ENCODE measurements at places on chromosomes 2 and 18.

- no peak overlapping the region for H3K4me3 ChIP-seq
- no peak for DNase-seq
- H3K27me3 ChIP-seq = no peaks in the 10 kb centered on the region
- H3K4me1 ChIP-seq = no peaks in the 10 kb centered on the region
- H3K36me3 ChIP-seq = no peaks in the 10 kb centered on the region
These were observed 586.0 kb upstream of the VRK2 start for GRCh38 chr2:57460396-57461276.

- no peaks in the 10 kb centered on the region for H3K27me3 ChIP-seq
- no peak for DNase-seq
- H3K27ac ChIP-seq = no peak overlapping the region
- H3K36me3 ChIP-seq = no peaks in the 10 kb centered on the region
- H3K4me1 ChIP-seq = peaks cover 12% of the 10 kb centered on the region
These were observed 27.6 kb downstream of the VIL1 start for GRCh38 chr2:218446547-218446946.

- H3K27ac ChIP-seq = no peak overlapping the region
- no peak overlapping the region for H3K4me3 ChIP-seq
- H3K4me1 ChIP-seq = no peaks in the 10 kb centered on the region
- no peaks in the 10 kb centered on the region for H3K27me3 ChIP-seq
- DNase-seq = no peak
- no peaks in the 10 kb centered on the region for H3K36me3 ChIP-seq
These were observed 49.8 kb downstream of the PLEK start for GRCh38 chr2:68414876-68415275.

GRCh38 chr2:236544362-236544761 is 25.3 kb upstream of the ACKR3 start:
- H3K4me1 ChIP-seq = no peaks in the 10 kb centered on the region
- H3K27me3 ChIP-seq = no peaks in the 10 kb centered on the region
- DNase-seq = no peak
- H3K4me3 ChIP-seq = no peak overlapping the region

DNA sequence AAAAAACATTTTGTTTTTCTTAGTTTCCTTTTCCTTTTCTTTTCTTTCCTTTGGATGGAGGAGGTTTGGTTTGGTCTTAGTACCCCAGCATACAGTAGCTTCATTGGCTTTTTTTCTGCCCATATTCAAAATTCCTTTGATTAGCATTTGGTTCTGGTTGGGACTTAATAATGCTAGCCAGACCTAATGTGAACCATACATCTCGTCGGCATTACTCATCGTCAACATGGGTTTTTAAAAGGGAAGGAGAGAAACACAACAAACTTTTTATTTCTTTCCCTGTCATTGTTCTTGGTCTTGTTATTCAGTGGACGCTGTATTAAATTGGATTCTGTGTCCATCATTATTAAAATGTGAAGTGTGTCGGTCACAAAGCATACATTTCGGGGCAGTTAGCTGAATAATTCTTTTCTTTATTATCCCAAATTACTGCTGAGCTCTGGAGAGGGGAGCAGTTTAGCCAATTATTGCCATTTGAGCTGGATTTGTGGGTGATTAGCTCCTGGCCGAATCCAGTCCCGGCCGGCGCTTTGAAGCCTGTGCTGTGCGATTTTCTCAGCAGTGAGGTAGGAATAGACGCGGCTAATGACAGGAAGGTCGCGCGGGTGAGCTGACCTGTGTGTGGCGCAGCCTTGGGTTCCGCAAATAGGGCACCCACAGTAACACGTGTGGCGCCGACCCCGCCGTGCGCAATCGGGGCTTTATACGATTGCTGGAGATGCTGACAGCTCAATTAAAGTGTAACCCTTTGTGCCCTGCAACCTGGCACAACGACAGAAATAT is 303.3 kb downstream of the GBX2 start:
- peak; percentile 68 for DNase-seq
- H3K4me3 ChIP-seq = peak overlapping the region; percentile 24
- H3K4me1 ChIP-seq = peaks cover 34% of the 10 kb centered on the region
- no peaks in the 10 kb centered on the region for H3K27me3 ChIP-seq
- peak overlapping the region; percentile 8 for H3K27ac ChIP-seq

DNA sequence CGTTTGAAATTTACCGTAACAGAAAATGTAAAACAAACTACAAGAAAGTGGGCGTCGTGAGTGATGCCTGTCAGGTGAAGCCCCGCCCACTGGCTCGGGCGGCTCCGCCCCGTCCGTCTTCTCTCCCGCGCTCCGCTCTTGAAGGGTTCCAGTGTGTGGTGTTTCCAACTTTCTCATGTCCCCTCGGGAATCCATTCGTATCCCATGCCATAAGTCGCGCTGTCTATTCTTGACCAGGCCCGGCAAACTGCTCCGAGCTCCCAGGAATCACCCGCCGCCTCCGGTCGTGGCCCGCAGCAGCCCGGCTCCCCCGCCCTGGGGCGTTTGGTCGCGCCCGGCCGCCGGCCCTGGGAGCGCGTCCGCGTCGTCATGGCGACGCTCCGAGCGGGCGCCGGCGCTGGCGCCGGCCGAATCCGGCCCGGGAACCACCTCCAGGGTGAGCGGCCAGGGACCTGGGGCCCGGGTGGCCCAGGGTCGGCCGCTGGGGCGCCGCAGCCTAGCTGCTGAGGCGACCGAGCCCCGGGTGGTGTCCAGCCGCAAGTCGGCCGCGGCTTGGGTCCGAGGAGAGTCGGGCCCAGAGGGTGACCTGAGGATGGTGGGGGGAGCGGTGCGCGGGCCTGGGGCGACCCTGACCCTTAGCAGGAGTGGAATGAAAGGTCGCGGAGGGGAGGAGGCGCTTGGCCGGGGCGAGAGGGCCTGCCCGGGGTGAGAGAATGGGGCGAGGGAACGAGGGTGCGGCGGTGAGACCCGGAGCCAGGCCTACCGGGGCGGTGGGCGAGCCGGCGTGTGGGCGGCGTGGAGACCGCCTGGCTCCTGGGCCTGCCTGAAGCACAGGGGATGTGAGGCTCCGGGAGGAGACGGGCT is at the start of gene CFAP221:
Gene CFAP221 (plus strand): TSS at position 375 of the 864 bp plus-strand sequence. CDS start 1,683 bp downstream, outside the sequence.
- no peaks in the 10 kb centered on the region for H3K36me3 ChIP-seq
- H3K4me3 ChIP-seq = peak within 1 kb of the TSS; percentile 38
- H3K27me3 ChIP-seq = peaks cover 22% of the 10 kb centered on the region
- H3K27ac ChIP-seq = peak within 1 kb of the TSS; percentile 28
- peak; percentile 78 for DNase-seq

DNA sequence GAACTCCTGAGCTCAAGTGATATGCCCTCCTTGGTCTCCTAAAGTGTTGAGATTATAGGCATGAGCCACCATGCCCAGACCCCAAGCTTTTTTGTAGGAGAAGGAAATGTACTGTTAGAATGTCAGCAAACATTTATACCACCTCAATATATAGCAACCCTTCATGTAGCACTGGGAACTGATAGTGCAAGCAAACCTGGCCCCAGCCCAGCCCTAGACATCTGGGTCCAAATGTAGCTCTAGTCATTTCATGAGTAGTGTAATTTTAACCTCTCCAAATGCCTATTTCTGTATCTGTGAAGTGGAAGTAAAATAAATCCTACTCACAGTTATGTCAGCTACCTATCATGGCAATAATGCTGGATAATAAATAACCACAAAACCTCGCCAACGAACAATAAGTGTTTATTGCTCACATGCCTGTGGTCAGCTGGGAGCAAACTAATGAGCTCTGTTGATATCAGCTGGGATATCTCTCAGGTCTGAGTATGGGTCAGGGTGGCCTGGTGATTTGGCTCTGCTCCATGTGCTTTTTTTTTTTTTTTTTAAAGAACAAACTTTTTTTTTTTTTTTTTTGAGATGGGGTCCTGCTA is 180.4 kb downstream of the CD8B2 start:
- no peak for DNase-seq
- no peaks in the 10 kb centered on the region for H3K4me1 ChIP-seq
- H3K4me3 ChIP-seq = no peak overlapping the region
- H3K36me3 ChIP-seq = no peaks in the 10 kb centered on the region
- no peak overlapping the region for H3K27ac ChIP-seq

DNA sequence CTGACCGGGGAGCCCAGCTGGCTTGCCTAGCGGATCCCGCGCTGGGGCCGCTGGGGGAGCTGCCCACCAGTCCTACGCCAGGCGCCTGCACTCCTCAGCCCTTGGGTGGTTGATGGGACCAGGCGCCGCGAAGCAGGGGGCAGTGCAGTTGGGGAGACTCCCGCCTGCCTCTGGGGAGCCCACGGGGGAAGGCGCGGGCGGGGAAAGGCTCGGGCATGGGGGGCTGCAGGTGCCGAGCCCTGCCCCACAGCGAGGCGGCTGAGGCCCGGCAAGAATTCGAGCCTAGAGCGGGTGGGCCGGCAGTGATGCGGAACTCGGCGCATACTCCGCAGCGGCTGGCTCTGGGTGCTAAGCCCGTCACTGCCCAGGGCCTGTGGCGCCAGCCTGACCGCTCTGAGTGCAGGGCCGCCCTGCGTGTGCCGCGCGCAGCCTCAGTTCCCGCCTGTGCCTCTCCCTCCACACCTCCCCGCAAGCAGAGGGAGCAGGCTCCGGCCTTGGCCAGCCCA is 249.1 kb upstream of the TEKT4 start:
- no peaks in the 10 kb centered on the region for H3K27me3 ChIP-seq
- no peak for DNase-seq
- no peak overlapping the region for H3K27ac ChIP-seq
- H3K36me3 ChIP-seq = no peaks in the 10 kb centered on the region

GRCh38 chr18:7152440-7152839 is 34.8 kb upstream of the LAMA1 start:
- H3K27me3 ChIP-seq = no peaks in the 10 kb centered on the region
- no peak for DNase-seq
- H3K4me1 ChIP-seq = no peaks in the 10 kb centered on the region
- H3K27ac ChIP-seq = no peak overlapping the region

- DNase-seq = no peak
- no peak overlapping the region for H3K4me3 ChIP-seq
- H3K4me1 ChIP-seq = no peaks in the 10 kb centered on the region
- H3K27ac ChIP-seq = no peak overlapping the region
- H3K36me3 ChIP-seq = no peaks in the 10 kb centered on the region
- H3K27me3 ChIP-seq = no peaks in the 10 kb centered on the region
These were observed 464.5 kb downstream of the THSD7B start for GRCh38 chr2:137229834-137230233.

DNA sequence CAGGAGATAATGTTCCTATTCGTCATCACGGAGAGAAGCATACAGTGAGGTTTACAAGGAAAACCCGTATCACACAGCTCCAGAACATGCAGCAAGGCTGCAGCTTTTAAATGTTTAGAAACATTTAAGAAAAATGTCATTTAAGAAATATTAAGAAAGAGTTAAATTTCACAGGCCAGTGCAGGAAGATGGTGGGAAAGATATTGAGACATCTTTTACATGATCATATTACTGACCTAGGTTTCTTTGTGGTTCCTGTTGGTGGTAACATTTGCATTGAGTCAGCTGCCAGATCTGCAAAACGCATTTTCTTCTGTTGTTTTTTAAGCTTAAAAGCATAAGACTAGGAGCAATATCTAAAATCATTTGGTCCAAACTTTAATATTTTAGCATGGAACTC is 44.9 kb downstream of the CPO start:
- no peak overlapping the region for H3K27ac ChIP-seq
- H3K27me3 ChIP-seq = no peaks in the 10 kb centered on the region
- H3K4me1 ChIP-seq = no peaks in the 10 kb centered on the region
- no peaks in the 10 kb centered on the region for H3K36me3 ChIP-seq
- no peak overlapping the region for H3K4me3 ChIP-seq

DNA sequence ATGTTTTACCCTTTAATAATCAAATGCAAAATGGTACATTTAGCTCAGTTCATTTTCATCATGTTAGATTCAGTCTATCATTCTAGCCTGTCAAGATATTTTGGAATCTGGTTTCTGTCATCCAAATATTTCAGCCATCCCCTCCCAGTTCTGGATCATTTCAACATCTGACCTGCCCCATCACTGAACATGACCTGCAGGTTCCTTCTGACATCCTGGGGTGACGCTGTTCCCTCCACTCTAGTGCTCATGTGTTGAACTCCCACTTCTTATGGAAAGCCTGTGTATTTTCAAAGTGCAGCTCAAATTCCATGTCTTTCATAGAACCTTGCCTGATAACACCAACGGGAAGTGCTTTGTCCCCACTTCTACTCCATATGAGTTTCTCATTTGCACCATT is 320.0 kb upstream of the TNP1 start:
- no peak for DNase-seq
- no peaks in the 10 kb centered on the region for H3K27me3 ChIP-seq
- H3K27ac ChIP-seq = no peak overlapping the region
- no peaks in the 10 kb centered on the region for H3K4me1 ChIP-seq
- H3K36me3 ChIP-seq = no peaks in the 10 kb centered on the region

GRCh38 chr2:238644095-238645081 is 203.5 kb upstream of the TWIST2 start:
- H3K27me3 ChIP-seq = no peaks in the 10 kb centered on the region
- H3K36me3 ChIP-seq = no peaks in the 10 kb centered on the region
- no peak overlapping the region for H3K4me3 ChIP-seq
- H3K4me1 ChIP-seq = peaks cover 18% of the 10 kb centered on the region
- DNase-seq = peak; percentile 61

DNA sequence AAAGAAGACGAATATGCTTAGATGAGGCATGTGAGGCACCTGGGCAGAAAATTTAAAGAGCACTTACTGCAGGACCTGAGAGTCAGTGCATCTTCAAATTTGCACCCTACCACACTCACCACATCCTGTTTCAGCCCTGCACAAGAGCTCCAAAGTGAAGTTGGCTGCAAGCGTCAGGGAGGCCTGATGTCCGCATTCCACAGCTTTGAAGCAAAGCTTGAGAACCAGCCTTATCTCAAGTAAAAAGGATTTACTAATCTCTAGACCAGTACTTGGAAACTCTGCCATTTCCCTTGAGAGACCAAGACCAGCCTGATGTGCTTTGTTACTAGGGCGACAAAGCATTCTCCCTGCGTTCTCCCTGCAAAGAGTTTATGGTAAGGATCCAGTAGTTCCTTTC is 3.4 kb upstream of the ASNSD1 start:
- DNase-seq = no peak
- H3K36me3 ChIP-seq = no peaks in the 10 kb centered on the region
- no peak overlapping the region for H3K4me3 ChIP-seq
- no peaks in the 10 kb centered on the region for H3K27me3 ChIP-seq
- H3K4me1 ChIP-seq = peaks cover 10% of the 10 kb centered on the region

DNA sequence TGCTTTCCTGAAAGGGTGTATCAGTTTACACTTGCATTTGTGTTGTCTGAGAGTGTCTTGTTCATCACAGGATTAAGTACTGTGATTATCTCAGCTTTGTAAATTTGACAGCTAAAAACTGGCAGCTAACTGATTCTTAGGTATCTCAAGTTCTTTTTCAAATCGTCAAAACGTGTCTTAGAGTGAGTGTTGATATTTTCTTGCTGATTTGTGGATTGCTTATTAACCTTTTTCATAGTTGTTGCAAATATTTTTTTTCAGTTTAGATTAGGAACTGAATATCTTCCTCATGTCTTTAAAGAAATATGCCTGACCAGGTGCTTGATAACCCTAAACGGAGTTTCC is 41.9 kb downstream of the LRRFIP1 start:
- DNase-seq = no peak
- no peaks in the 10 kb centered on the region for H3K36me3 ChIP-seq
- no peak overlapping the region for H3K27ac ChIP-seq
- H3K4me1 ChIP-seq = peaks cover 17% of the 10 kb centered on the region

DNA sequence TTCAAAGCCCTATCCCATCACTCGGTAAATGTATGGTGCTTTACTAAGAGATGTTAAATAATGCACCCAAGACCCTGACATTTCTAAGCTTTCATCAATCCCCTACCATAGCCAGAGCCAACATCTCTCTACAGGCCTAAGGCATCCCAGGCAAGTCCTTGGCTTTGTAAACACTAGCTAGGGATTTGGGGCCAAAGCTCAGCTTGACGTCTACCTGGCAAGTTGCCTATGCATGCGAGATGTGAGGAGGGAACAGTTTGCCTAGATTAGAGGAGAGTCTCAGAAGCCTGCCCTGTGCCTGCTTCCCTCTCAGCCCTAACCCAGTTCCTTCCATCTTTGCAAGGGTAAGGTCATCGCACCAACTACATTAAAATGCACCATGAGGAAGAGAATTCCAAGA is 221.5 kb upstream of the NCKAP5 start:
- H3K4me3 ChIP-seq = no peak overlapping the region
- H3K36me3 ChIP-seq = no peaks in the 10 kb centered on the region
- H3K27me3 ChIP-seq = no peaks in the 10 kb centered on the region
- H3K27ac ChIP-seq = no peak overlapping the region
